ENCODE measurements at places on chromosomes 3 and 15.
A peak's percentile ranks its signal among the peaks of the same experiment; 100 is the strongest.

DNA sequence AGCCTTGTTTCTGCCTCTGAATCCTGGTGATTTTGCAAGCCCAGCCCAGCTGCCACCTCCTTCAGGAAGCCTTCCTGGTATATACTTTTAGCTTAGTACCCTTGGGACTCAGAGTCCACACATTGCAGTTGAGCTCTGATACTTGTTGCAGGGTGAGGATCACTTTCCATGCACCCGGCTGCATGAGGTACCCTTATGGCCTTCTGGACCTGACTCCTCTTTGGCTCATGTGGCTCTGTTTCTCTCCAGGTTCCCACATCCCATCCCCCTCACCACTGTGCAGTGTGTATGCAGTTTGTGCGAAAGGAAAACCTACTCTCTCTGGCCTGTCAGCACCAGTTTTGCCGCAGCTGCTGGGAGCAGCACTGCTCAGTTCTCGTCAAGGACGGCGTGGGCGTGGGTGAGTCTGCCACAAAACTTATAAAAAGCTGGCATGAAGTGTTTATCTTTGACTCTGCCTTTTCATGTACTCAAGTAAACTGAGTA is 23.1 kb upstream of the P4HTM start:
- peak; percentile 26 for DNase-seq

GRCh38 chr3:7927015-7927414 is 574.6 kb upstream of the LMCD1 start:
- no peak for DNase-seq

DNA sequence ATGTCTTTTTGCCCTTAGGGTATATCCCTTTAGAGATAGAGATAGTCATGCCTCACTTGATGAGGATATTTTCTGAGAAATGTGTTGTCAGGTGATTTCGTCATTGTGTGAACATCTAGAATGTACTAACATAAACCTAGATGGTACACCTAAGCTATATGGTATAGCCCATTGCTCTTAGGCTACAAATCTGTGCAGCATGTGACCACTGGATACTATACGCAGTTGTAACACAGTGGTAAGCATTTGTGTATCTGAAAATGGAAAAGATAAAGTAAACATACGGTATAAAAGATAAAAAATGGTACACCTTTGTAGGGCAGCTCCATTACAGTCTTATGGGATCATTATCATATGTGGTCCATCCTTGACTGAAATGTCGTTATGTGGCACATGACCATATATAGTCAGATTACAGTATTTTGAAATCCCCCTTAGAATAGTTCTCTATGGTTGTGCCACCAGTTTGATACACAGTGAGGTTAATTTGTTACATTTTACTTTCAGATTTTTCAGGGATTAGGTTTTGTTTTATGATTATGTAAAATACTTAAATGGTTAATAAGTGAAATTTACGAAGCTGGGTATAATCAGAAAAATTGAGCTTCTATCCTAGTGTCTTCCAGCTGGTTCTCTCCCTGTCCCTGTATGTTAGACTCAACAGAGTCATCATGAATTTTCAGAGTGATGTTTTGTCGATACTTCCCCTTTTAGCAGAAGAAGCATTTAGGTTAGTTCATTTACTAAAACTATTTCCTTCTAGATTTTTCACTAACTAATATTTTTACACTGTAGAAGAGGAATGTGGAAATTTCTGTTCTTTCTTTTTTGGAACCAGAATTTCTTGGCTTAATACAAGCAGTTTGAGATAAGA is 12.8 kb downstream of the SETD5 start:
- DNase-seq, result no peak

GRCh38 chr15:60819860-60820259 is 340.9 kb upstream of the ICE2 start:
- no peak for DNase-seq

DNA sequence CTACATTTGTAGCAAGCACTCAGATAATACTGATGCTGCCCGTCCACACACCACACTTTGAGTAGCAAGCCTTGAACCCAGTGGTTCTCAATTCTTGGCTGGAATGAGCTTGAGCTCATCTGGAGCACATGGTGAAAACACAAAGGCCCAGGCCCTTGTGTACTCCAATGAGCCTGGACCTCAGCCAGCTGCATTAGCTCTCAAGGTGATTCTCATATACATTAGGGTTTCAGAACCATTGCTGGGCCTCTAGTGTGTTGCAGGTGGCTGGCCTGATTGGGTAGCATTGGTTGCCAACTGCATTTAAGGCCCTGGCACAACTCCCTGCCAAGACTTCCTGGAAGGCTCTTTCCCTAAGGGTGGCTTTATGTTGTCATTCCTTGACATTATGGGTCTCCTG is 23.4 kb upstream of the ZFAND6 start:
- DNase-seq, result no peak

DNA sequence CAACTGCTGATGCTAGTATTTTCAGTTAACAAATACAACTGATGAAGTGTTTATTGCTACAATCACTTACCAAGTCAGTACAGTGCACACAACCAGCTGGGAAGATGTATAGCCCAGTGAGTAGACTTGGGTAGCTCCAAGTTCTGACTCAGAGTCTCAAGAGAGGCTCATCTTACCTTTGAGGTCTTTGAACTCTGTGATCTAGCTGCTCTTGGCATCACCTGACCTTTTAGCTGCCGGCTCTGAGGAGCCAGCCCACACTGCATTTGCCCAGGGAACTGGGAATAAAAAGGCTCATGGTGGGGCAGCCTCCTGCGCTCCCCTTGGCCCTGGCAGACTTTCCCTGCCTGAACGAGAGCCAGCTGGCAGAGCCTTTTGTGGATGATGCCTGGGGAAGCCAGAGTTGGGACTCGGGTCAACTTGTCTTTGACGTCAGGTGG is 82.6 kb downstream of the CEMIP start:
- DNase-seq, result no peak

- no peak for DNase-seq
Measured at GRCh38 chr15:57961919-57962318, 103.6 kb downstream of the ALDH1A2 start.

Measured in activated CD4-positive, alpha-beta memory T cell treated with anti-CD3 and anti-CD28 coated beads, Interleukin-2, amount 10 ng/mL, durations not matched to agents 7 days and 5 days (primary cell).